ENCODE measurements at places on chromosomes 4 and X.

GRCh38 chr4:20297261-20297660 is 45.6 kb downstream of the SLIT2 start:
- DNase-seq, result no peak

- DNase-seq, result no peak
Observed at GRCh38 chr4:8525383-8526120, 54.6 kb upstream of the GPR78 start.

DNA sequence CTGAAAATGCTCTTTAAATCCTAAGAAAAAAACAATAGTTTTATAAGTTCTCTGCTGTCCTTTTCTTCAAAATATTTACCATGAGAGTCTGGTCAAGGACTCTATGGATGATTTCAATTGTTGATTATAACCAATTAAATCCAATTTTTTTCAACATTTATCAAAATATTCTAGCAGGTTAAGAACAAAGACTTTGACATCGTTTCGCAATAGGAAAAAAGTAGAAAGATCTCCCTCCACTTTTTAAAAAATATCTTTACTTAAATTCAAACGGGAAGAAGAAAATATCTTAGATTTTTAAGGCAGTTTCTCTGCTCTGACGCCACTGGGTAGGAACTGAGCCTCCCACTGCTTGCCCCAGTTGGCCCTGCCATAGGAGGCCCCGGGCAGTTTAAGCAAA is 44.7 kb upstream of the TMEM154 start:
- no peak for DNase-seq

- no peak for DNase-seq
Observed at GRCh38 chrX:141341743-141342142, 99.4 kb upstream of the SPANXC start.

GRCh38 chr4:40782876-40783275 is 33.1 kb downstream of the NSUN7 start:
- no peak for DNase-seq

DNA sequence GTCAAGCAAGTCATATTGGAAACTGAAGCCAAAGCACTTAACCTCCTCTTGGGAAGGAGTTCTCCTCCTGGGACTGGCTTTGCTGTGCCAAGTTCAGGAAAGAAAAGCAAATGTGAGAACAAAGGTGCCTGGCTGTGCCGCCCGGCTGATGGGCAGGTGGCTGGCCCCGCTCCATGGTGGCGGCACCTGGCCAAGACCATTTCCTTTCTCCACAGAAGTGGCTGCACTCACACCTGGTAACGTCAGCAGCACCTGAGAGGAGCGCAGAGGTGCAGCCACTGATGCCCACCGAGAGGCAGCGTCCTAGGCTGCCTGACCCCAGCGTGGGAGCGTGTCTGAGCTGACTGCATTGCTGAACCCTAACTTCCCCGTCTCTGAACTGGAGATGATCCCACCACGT is 54.3 kb downstream of the DCTD start:
- DNase-seq, result no peak

- no peak for DNase-seq
Observed at GRCh38 chr4:21507439-21507838, 441.1 kb downstream of the KCNIP4 start.

DNA sequence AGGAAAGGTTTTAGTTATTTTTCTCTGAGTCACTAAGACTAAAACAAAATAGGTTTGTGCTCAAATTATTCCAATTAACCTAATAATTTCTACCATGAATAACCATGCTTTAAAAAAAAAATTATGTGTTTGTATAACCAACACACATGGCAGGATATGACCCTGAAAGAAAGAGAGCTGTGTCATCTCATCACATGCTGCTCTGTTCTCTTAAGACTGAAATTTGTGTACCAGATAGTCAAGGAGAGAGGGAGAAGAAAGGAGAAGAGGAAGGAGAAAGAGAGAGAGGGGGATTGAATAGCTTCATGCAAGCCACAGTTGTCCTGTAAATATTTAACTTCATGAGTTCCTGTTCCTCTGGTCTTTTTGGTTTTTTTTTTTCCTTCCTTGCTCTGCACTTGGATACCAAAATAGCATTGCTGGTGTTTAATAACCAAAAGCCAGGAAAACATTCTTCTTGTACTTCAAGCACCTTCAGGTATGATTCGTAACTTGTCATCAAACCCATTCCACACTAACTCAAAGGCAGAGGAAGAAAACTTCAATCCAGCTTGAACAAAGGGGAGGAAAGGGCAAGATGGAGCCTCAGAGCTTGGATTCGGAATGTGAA is 6.4 kb upstream of the PROM1 start:
- no peak for DNase-seq

GRCh38 chrX:119871245-119871598 is 311 bp downstream of the RNF113A start:
- DNase-seq, result no peak

DNA sequence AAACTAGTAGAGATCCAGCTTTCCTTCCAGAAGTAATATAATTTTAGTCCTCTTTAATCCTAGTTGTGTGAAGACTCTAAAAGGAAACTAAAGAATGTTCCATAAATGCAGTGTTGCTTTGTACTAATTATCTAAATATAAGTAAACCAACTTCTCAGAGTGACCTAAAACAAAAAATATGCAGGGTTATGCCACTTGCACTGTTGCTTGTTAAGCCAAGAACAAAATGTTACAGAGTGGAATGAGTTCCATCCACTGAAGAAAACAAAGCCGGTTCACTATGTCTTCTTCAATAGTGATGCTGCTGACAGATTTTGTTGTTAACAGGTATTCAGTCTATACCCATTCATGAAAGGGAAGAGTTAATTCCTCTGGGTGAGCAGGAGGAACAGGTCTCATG is 252.0 kb upstream of the DIAPH2 start:
- no peak for DNase-seq

DNA sequence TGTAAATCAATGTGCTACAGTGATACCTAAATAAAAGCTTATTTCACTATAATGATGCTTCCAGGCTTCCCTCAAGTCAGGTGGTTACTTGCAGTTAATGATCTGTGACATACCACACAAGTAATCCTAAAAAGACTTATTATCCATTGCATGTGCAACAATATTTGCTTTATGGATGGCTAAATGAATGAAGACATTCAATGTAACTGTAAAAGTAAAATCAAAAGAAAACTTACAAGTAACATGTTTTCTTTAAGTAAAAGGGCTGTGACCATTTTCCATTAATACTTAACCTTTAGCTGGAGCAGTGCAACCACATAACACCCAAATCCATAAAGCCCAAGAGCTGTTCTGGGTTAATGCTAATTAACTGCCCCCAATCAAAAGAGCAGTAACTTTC is 42.6 kb downstream of the RAB28 start:
- no peak for DNase-seq

GRCh38 chrX:126164689-126165400 is 1.2 kb downstream of the DCAF12L2 start:
- no peak for DNase-seq

- no peak for DNase-seq
Observed at GRCh38 chr4:42284030-42284429, 113.3 kb upstream of the SHISA3 start.

Data from stimulated activated CD4-positive, alpha-beta T cell treated with anti-CD3 and anti-CD28 coated beads, Interleukin-4, amount 100 ng/mL, for 4 hours (primary cell).